ENCODE measurements at places on chromosomes 2 and 18.

DNA sequence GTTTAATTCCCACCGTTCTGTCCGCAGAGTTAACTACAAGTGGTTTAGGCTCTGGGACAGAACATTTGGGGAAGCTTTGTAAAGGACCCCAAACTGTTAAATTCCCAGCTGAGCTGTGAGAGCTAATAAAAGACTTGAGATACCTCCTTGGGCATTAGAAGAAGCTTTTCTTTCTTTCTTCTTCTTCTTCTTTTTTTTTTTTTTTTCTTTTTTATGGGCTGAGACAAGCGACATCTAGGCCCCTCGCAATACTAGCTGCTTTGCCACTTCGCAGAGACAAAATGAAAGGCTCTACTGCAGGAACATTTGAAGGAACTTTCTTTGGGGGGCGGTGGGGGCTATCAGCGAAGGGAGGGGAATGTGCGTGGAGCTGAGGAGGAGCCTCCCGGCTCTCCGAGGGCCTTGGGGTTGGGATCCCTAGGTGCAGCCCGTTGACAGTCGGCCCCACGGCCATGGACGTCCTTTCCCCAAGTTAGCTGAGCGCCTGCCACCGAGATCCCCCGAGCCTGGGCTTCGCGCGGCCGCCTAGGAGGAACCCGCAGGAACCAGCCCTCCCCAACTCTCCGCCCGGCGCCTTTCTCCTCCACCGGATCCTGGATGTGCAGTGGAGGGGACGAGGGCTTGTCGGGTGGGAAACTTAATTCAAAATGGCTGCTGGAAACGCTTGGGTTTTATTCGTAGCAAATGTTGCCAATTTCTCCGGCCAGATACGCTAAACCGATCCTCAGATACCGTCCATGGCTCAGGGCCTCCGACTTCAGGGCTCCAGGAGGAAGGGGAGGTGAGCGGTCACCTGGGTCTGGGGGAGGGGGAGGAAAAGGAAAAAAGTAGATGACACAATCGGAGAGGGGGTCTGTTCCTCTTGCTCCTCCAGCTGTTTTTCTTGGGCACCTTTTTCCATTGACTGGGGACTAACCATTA is 4.2 kb downstream of the MEIS1 start:
- DNase-seq: no peak

- DNase-seq: no peak
Measured at GRCh38 chr2:60554074-60554645, 706 bp upstream of the BCL11A start.

GRCh38 chr18:68667121-68667520 is 47.8 kb downstream of the TMX3 start:
- DNase-seq: no peak

GRCh38 chr2:15047184-15047583 is 414.7 kb downstream of the LRATD1 start:
- DNase-seq: no peak

DNA sequence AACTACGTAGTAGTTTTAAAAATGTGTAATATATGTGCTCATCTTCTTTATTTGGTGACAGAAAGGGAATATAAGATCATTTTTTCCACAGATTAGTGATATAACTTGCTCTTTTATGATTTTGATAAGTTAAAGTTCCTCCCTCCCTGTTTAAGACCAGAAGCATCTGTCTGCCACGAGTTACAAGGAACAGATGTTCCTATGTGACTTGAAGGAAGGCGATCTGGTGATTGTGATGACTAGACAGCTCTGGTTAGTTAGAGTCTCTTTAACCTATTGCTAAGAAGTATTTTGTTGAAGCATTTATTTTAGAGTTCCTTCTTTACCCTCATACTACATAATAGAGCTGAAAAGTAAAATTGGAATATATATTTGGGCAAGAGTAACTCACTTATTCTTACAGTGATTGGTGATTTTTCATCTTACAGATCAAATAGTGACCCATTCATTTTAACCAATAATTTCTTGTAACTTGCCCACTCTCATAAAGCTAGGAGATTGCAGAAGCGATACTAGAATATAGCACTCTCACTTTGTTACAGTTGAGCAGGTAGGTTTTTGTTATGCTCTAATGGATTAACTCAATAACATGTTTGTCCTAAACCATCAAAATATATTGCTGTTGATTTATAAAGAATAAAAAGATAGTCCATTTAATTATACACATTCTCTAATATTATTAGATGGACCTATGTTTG is 218.7 kb downstream of the SLC4A10 start:
- DNase-seq: no peak

DNA sequence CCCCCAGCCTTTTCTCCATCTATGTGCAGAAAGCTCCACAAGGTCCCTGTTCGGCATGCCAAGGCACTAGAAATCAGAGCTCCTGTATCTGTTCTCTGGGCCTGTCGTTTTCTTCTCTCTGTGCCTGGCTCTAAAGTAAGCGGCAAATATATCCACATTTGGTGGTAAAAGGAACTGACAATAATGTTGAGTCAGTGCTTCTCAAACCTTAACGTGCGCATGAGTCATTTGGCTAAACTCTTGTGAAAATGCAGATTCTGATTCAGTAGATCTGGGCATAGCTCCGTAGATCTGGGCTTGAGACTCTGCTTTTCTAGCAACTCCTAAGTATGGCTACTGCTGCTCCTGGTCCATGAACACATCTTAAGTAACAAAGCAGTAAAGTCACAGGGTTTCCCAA is 16.5 kb upstream of the ACSL3 start:
- no peak for DNase-seq

DNA sequence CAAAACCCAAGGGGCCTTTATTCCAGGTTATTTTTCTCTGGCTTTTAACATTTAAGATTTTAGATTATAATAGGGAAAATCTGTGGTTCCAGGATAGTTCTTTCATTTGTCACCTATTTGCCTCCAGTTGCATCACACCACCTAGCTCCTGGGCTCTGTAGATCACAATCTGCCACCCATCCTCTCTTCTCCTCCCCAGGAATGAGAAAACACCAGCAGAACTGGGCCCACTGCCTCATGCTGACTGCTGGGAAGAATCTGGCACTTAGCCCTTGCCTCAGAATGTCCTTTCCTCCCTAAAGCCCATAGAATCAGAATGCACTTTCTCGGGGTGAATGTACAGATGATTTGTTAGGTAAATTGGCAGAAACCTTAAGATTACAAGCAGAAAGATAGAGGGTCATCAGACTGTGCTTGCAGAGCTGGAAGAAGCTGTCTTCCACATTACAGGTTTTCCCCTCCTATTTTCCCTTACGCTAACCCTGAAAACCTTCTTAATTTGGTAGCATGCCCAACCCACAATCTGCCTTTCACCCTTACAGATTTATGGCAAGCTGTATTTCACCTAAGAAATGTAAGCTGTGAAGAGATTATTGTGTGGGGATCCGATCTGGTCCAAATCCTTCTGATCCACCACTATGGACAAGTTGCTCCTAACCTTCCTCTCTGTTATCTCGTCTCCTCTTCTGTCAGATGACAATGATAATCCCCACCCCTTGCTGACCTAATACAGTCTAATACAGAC is 72.6 kb downstream of the LRRC30 start:
- DNase-seq: no peak

DNA sequence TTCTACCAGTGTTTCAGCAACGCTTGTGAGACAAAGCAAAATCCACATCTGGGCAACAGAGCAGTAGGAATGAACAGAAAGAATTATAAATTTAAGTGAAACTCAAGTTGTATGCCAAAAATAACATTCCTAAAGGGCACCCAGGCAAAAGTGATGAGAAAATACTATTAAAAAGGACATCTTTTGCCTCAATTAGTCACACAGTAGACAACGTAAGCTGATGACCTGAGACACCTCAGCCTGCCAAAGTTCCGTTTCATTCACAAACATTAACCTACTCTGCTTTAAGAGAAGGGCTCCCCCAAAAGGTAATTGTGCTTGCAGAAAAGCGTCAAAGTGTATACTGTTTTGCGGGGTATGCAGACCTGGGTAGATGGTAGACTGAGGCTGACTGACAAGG is 7.2 kb downstream of the HDLBP start:
- no peak for DNase-seq

- no peak for DNase-seq
Measured at GRCh38 chr2:112869258-112869842, 32.8 kb upstream of the IL1B start.

GRCh38 chr2:135685361-135685760 is 56.3 kb upstream of the UBXN4 start:
- no peak for DNase-seq

DNA sequence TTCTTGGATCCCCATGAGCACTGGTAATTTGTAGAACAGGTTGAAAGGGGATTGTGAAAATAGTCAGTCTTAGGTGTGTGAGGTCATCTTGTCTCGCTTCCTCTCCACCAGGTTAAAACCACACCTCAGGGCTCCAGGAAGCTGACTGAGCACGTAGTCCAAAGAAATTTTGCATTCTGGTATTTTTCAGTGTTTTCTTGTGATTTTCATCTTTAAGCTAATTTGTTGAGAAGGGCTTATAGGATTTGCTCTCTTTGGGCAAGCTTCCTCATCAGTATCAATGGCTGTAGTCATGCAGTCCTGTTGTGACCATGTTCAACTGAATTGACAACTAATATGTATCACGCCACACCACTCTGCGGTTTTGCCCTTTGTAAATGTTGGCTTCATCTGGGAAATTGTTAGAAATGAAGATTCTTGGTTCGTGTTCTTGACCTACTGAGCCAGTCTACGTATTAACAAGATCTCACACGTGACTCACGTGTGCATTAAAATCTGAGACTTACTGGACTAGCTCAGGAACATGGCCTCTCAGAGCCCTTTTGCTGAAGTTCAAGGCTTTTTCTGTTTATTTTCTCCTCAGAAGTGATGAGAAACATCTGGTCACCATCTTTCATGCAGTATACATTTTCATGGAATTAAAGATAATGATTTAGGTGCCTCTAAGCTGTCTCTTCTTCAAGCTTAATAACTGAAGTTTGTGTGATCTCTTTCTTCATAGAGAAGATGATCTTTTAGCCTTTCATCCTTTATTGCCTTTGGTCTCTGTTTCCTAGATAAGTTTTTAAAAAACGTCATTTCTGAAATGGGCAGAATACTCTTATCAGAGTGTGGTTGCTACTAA is 32.8 kb downstream of the FMNL2 start:
- DNase-seq: no peak

GRCh38 chr2:201950606-201951005 is 83.0 kb upstream of the FZD7 start:
- DNase-seq: no peak

- DNase-seq: no peak
Measured at GRCh38 chr18:73461780-73462059, 593.9 kb upstream of the NETO1 start.

DNA sequence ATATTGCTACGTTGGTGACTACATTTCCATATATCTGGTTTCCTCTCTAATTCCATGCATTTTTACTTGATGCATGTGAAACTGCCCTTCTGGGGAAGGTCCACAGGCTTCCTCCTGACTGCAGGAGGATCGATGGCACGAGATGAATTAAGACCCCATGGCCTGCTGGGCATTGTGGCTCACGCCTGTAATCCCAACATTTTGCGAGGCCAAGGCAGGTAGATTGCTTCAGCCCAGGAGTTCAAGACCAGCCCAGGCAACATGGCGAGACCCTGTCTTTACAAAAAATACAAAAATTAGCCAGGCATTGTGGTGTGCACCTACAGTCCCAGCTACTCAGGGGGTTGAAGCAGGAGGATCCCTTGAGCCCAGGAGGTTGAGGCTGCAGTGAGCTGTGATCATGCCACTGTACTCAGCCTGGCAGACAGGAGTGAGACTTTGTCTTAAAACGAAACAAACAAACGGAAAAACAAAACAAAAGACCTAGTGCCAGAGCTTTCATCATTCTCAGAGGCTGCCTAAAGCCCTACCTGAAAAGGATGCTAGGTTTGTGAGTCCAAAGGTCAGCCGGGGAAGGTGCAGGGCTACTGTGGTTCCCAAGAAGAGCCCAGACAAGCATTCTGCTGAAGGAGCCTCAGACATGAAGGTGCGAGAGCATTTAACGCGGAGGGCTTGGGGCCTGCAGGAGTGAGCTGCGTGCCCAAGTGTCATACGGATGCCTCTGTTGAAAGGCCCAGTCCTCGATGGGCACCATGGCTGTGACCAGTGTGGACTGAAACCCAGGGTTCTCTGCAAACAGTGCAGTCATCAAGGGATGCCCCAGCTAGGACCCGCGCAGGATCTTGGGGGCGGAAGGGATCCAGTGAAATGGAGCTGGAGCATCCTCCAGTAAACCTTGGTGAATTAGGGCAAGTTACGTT is 21.6 kb downstream of the GPR55 start:
- no peak for DNase-seq

DNA sequence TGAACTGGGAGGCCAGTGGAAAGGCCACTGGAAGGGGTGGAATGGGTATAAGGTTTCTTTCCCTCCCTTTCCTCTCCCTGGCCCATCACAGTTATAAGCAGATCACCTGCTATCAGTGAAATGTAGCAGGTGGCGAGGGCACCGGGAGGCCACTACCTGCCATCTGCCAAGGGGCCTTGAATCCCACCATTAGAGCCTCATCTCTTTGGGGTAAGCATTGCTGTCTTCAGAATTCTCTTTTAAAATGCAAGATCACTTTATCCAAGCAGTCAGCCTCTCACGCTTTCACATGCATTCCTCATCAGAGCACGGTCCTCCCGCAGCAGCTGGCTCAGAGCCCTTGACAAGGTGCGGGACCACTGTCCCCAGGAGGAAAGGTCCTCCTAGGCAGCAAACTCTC is 268.5 kb downstream of the CELF4 start:
- DNase-seq: no peak

DNA sequence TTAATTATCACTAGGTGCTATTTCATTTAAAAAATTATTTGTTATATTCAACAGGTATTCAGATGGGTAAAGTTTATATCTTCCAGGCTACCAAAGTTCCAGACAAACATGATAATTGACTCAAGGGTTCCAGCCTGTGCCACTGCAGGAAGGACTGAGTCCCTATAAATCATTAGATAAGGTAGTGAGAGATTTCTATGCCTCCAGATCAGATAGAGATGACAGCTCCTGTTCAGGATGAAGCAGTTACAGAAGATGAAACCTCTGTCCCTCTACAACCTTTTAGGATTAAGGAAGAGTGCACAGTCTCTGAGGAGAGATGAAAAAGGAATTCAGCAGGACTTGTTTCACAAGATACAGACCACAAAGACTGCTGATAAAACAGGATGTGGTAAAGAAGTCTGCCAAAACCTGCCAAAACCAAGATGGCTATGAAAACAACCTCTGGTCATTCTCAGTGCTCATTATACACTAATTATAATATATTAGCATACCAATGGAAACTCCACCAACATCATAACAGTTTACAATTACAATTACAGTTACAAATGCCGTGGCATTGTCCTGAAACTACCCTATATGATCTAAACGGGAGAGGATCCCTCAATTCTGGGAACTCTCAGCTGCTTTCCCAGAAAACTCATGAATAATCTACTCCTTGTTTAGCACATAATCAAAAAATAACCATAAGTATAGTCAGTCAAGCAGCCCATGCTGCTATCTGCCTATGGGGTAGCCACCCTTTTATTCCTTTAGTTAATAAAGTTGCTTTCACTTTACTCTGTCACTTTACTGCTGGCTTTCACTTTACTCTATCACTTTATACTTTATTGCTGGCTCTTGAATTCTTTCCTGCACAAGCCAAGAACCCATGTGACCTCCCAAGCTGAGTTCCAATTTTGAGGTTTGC is 288.5 kb downstream of the PDE11A start:
- no peak for DNase-seq

- no peak for DNase-seq
Measured at GRCh38 chr18:31723990-31724711, 36.5 kb downstream of the SLC25A52 start.

Data from stimulated activated CD8-positive, alpha-beta memory T cell treated with anti-CD3 and anti-CD28 coated beads, Interleukin-15, amount 100 ng/mL, for 4 hours (primary cell).